ENCODE measurements at places on chromosomes 13 and 19. TPM values are rescaled to one million over a fixed set of nuclear protein-coding genes. Genes with fewer than 3 reads are reported as not detected.

GRCh38 chr19:34409189-34410164 is 5.3 kb downstream of the PDCD2L start:
- DNase-seq: no peak

DNA sequence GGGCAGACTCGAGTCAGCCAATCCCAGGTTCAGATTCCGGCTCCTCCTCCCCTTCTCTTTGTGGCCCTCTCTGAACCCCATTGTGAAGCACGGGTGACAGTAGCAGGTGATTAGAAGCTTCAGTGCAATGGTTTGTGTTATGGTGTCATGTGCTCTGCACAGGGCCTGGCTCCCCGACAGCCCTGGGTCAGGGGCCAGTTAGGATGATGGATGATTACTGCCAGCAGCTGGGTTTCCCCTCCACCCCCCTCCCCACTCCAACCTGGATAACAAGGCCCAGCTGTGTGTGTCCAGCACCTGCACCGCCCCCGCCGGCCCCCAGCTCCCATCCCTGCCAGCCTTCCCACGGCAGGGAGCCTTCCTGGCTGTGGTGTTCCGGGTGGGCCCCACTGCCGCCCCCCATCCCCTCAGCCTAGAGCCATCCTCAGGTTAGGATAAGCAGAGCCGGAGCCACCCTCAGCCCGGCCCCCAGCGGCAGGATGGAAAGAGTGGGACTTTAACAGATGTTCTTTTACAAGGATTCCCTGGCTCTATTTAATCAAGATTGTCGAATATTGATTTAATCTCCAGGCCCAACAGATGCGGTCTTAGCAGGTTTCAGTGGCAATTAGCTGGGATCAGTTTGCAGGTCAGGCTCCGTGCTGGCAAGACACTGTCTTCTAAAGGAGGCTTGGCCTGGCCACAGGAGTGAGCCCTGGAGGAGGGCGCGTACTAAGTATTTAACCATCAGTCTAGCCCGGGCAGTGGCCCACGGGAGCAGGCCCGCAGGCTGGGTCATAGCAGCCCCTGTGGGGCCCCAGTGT is 156.2 kb downstream of the SIPA1L3 start:
- no peak for DNase-seq

DNA sequence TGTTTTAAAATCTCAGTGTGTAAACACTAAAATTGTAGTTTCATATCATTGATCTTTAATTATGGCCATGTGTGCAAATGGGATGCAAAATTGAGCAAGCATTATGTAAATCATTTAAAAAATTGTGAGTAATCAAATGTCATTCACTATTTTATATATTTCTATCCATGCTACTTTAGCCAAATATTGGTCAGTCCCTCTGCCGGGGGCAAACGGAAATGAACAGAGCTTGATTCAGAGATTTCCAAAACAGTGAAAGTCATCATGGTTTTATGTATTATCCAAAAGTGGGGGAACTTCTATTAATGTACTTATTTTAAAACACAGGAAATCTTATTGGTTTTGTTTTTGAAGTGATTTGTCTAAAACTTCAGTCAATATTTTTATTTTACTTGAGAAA is 219.1 kb downstream of the IRS2 start:
- DNase-seq: no peak

DNA sequence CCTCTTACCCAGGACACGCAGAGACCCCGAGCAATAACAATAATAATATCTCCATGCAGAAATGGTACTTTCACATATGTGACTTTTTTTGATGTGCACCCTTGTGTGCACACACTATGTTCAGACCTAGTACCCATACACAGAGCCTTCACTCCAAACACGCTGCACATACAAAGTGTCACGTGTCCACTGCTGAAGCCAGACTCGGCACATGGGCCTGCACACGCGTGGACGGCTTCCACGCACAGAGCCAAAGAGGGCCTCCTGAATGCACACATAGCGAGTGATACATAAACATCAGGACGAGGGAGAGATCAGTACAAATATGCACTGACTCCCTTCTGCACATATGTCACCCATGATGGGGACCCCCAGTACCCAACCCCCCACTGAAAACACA is 41.9 kb upstream of the POU2F2 start:
- no peak for DNase-seq

DNA sequence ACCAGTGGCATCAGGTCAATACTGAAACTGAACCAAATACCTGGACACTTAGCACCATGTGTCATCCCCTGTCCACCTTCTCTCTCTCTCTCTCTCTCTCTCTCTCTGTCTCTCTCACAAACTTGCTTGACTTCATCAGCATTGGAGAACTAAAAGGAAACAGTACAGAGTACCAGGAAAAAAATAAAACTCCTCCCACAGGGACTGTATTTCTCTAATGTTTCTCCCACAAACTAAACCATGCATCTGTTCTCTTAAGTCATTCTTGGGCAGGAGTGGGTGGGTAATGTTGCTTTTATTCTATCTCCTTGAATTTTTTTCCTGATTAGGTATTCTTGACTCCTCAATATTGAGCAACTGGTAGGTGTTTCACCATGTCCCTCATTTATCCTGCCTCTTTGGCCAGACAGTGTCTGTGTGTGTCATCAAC is 112.9 kb upstream of the CACNA1A start:
- no peak for DNase-seq

DNA sequence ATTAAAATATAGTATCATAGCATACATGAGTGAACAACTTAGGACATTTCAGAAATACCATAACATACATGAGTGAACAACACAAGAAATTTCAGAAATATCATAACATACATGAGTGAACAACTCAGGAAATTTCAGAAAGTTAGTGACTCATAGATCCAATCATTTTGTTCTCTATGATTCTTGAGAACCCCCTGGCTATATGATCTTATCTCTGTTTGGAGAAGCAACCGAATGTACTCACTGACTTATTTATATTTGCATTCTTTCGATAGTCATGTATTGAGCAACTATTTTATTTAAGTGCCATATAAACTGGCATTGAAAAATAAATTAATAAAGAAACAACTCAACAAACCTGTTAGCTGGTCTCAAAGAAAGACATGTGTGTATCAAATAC is 251.1 kb downstream of the EFNB2 start:
- DNase-seq: no peak

GRCh38 chr19:39946532-39946931 is 12.1 kb upstream of the FCGBP start:
- no peak for DNase-seq

DNA sequence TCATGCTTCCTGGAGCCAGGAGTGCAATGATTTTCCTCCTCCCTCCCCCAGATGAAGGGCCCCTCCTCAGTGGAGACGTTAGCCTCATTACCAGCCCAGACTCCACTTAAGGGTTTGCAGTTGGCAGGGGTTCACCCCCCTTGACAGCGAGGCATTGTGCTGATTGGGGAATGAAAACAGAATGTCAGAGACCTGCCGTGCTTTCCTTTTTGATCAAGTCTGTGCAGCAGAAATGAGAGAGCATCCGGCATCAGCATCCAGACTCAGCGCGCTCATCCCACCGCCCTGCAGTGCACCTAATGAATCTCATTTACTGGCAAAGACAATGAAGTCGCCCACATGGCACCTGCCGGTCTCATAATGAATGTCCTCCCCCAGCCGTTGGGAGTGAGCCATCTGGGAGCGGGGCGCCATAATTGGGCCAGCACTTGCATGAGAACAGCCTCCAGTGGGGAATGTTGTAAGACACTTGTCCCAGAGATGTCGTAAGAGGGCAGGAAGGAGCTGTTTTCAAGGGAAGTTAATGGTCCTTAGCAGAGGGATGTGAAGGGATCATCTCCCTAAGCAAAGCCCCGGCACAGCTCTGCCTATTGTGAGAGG is 98.3 kb upstream of the UQCRFS1 start:
- DNase-seq: no peak

- no peak for DNase-seq
Observed at GRCh38 chr19:2083174-2083854, 12.8 kb downstream of the MOB3A start.

- DNase-seq: peak; percentile 93
Observed at GRCh38 chr19:34359140-34359953, 5.6 kb upstream of the GPI start.

- DNase-seq: peak; percentile 45
Observed at GRCh38 chr19:2294687-2295335, 12.8 kb upstream of the PEAK3 start.

DNA sequence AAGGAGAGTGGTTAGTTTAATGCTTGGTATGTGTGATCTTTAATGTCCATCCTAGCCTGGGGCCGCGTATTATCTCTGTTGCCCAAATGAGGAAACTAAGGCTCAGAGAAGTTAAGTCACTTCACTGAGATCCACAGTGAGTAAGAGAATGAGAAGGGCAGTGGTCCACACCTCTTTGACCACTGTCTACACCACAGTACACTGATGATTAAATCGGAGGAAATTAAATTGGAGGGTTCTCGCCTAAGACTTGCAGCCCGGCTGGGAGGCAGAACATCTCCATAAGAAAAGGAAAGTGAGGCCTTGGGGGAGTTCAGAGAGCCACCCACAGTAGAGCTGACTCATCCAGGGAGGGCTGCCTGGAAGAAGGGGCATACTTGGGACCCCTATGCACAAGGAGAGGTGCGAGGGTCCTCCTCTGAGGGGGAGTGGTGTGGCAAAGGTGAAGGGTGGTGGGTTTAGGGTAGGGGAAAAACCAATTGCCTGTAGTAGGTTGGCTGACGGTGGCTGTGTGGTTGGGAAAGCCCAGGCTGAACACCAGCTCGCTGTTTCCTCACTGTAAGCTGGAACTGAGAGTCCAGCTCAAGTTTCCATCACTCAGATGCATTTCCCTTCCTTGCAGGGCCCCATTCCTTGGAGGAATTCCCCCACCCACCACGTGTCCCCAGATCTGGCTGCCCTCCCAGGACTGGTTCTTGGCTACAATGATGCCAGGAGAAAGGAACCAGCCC is 15.0 kb upstream of the DHRS12 start:
- no peak for DNase-seq

GRCh38 chr19:55092423-55093318 is 17.0 kb downstream of the EPS8L1 start:
- DNase-seq: no peak

DNA sequence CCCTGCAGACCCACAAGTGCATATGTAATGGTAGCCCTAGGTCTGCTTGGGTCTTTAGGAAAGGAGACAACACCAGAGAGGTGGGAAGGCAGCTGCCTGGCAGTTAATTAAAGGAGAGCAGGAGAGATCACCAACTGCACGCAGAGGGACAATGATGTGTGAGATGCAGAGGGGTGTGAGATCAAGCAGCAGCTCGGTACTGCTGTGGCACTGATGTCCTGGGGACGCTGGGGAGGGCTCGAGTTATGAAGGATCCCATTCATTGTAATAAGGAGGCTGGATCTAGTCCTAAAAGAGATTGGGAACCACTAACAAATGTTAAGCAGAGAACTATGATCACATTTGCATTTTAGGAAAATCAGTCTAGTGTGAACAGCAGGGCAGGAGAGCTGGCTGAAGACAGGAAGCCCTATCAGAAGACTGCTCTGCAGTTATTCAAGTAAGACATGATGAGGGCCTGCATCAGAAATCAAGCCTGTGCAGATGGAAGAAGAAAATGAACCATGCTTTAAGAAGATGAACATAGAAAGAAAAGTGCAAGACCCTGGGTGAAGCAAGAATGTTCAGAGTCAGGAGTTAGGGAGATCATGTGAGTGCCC is 80.4 kb downstream of the DLEU7 start:
- no peak for DNase-seq

GRCh38 chr13:97904059-97904458 is 49.4 kb upstream of the IPO5 start:
- no peak for DNase-seq

DNA sequence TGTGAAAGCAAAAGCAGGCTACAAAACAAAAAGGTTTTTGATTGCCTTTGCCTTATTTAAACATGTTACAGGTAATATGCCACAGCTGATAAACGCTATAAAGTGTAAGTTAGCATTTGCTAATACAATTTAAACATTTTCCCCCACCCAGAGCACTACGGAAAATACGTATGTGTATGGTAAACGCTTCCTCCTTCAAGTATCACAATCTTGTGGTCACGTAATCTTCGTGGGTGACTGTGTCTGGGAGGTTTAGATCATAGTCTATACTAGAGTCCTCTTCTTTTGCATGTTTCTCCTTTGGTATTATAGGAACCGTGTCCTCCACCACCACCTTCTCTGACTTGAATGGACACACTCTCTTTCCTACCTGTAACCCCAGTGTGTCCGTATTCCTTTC is 38.1 kb upstream of the POSTN start:
- DNase-seq: no peak

DNA sequence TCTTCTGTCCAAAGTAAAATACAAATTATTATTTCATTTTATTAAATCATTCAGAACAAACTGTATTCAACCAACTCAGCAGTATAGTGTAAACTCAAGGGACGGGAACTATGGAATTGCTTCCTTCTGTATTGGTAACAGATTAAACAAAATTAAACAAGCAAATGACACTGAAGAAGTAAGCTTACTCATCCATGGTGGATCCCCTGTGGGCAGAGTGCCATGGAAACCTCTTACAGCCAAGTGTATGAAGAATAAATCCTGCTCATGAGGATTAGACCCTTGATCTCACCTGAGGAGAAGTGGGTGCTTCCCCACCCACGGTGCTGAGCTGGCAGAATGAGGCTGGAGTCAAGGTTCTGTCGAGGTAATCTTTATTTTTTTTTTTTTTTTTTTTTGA is 18.0 kb upstream of the RFXAP start:
- no peak for DNase-seq

- no peak for DNase-seq
Observed at GRCh38 chr13:97082461-97083207, 88.4 kb upstream of the OXGR1 start.

GRCh38 chr19:17398902-17399527 is 5.0 kb upstream of the CCDC194 start:
- no peak for DNase-seq

DNA sequence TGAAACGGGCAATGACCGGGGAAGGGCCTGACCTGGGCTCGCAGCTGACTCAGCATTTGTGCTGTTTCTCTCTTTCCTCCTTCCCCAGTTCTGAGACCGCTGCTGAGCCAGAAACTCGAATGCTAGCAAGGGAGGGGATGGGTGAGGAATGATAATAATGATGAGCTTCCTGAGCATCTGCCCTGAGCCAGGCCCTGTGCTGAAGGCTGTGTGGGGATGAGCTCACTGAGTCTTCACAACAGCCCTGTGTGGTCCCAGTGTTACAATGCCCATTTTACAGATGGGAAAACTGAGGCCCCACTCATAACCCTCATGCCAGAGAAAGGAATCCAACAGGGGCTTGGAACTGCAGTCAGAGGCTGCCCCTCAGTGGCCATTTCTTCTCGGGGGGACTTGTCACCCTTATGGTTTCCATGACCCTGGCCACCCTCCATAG is 8.1 kb downstream of the SULT2B1 start:
- no peak for DNase-seq

The FXYD3 gene
- total RNA-seq: 467 TPM

The MOB3A gene
- 40.5 TPM for total RNA-seq

The GAPDHS gene
- 7.3 TPM for total RNA-seq

The ZNF763 gene
- 3.9 TPM for total RNA-seq

The S1PR2 gene
- total RNA-seq: 6.0 TPM

The C5AR1 gene
- total RNA-seq: 1.8 TPM

The OLFM4 gene
- total RNA-seq: 0.34 TPM

The SIGLEC5 gene
- 0.76 TPM for total RNA-seq

The POMP gene
- total RNA-seq: 43.4 TPM

The IGFL2 gene
- 26.9 TPM for total RNA-seq

The TMEM145 gene
- not detected for total RNA-seq
